Neural crest cell (in vitro differentiated cells): ENCODE measurements at places on chromosomes 2 and 18.
A peak's percentile ranks its signal among the peaks of the same experiment; 100 is the strongest.

DNA sequence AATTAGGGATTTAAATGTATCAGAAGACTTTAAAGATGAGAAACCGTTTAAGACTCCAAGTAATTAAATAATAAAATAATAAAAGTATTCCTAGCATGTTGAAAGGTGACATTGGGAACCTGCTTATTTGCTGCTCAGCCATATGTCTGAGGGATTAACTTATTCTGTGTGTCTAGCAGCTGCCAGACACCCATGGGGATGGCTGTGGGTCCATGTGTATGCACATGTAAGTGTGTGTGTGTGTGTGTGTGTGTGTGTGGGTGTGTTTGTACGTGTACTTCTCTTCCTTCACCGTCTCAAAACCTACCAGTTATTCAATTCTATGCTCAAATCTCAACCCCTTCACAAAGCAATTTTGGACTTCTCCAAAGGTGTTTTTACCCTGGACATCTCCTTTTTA is 124.5 kb downstream of the SETBP1 start:
- no peak for DNase-seq

GRCh38 chr2:178419123-178419522 is 31.9 kb downstream of the PRKRA start:
- DNase-seq = no peak

- no peak for DNase-seq
These were observed 28.8 kb downstream of the CCDC93 start for GRCh38 chr2:117985092-117985491.

GRCh38 chr2:175834477-175834876 is 167.6 kb downstream of the LNPK start:
- peak; percentile 16 for DNase-seq

DNA sequence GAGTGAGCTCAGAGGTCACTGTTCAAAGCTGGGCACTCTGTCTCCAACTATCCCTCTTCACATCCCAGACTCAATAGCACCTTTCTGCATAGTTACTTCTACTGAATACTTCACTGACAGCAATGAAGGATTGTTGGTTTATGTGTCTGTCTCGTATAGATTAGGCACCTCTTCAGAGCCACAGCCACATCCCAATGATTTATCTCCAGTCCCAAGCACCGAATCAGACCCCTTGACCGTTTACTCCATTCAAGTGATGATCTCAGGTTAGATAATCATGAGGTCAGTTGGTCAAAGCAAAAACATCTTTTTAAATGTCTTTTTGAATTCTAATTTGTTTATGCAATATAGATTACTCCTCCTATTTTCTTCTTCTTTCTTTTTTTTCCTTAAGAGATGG is 14.7 kb downstream of the NEDD4L start:
- DNase-seq = no peak

DNA sequence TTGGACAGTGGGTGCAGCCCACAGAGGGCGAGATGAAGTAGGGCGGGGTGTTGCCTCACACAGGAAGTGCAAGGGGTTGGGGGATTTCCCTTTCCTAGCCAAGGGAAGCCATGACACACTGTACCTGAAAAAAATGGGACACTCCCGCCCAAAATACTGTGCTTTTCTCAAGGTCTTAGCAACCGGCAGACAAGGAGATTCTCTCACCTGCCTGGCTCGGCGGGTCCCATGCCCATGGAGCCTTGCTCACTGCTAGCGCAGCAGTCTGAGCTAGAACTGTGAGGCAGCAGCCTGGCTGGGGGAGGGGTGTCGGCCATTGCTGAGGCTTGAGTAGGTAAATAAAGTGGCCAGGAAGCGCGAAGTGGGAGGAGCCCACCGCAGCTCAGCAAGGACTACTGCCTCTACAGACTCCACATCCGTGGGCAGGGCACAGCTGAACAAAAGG is 244.7 kb downstream of the NBAS start:
- no peak for DNase-seq

DNA sequence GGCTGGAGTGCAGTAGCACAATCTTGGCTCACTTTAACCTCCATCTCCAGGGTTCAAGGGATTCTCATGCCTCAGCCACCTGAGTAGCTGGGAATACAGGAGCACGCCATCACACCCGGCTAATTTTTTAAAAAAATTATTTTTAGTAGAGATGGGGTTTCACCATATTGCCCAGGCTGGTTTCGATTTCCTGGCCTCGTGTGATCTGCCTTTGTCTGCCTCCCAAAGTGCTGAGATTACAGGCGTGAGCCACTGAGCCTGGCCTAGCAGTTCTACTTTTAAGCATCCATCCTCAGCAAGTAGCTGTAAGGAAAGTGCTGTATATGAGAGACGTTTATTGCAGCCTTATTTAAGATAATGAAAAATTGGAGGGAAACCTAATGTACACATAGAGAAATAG is 79.7 kb downstream of the ZDBF2 start:
- no peak for DNase-seq

- no peak for DNase-seq
These were observed 110.9 kb upstream of the RMP24 start for GRCh38 chr18:35861367-35862118.

- no peak for DNase-seq
These were observed 15.8 kb downstream of the KHK start for GRCh38 chr2:27102329-27102728.

GRCh38 chr18:41024792-41025191 is 930.2 kb upstream of the PIK3C3 start:
- DNase-seq = no peak

- peak; percentile 48 for DNase-seq
These were observed 927.0 kb upstream of the CRIM1 start for GRCh38 chr2:35428548-35428947.

DNA sequence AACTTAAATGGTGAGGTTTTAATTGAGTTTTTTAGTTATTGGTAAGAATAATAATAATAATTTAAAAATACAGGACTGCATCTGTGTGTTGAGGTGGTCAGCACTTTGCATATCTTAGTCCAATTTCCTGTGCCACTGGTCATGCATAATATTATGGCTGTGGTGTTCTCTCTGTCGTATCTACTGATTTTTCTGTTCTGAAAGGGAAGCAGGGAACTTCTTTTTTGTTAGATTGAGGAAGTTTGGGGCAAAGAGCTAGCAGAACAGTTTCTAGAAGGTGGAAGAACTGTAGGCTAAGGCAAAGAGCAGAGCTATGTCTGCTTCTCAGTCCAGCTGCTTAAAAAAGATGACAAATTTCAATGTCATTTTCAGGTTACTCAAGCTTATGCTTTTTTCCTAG is 74.3 kb downstream of the XRCC5 start:
- no peak for DNase-seq

DNA sequence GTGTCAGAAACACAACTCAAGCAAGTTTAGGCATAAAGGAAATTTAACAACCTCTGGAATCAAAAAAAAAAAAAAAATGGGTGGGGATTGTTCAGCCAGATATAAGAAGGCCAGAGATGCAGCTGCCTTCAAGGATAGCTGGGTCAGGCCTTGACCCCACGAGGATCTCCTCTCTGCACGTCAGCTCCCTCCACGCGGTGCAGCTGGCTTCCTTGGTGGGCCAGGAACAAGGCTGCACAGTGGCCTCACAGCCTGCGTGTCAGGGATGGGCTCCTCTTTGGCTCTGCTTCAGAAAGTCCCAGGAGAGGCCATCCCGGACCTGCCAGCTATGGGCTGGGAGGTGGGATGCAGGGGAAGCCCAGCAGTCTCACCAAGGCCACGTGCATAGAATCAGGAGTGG is 55.5 kb downstream of the TIMM21 start:
- DNase-seq = no peak

DNA sequence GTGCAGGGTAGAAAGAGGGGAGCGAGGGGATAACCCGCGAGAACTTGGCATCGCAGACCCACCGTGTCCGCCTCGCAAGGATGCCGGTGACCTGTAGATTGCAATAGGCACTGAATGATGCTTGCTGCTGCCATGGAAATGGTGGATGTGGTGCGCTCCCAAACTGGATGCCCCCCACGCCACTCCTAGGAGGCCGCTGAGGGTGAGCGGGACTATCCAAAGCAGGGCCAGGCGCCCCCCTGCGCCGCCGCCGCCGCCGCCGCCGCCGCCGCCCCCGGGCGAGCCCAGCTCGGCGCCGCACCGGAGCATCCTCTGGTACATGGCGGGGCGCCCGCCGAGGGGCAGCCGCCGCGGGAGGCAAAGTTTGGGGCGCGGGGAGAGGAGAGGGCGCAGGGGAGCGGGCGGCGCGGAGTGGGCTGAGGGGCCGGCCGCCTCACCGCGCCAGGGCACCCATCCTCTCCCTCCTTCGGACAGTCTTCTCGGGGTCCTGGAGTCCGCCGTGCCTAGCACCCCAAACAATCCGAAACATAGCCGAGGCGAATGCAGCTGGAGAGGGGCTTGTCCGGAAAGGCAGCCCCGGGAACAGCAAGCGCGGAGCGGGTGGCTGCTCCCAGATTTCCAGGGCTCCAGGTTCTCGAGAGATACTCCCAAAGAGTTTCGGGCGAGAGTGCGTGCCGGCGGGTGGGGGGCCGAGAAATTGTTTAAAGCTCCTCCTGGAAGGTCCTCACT is 685.1 kb downstream of the NRXN1 start:
- DNase-seq = peak; percentile 3

- DNase-seq = no peak
These were observed 16.7 kb upstream of the MRO start for GRCh38 chr18:50836521-50836957.

DNA sequence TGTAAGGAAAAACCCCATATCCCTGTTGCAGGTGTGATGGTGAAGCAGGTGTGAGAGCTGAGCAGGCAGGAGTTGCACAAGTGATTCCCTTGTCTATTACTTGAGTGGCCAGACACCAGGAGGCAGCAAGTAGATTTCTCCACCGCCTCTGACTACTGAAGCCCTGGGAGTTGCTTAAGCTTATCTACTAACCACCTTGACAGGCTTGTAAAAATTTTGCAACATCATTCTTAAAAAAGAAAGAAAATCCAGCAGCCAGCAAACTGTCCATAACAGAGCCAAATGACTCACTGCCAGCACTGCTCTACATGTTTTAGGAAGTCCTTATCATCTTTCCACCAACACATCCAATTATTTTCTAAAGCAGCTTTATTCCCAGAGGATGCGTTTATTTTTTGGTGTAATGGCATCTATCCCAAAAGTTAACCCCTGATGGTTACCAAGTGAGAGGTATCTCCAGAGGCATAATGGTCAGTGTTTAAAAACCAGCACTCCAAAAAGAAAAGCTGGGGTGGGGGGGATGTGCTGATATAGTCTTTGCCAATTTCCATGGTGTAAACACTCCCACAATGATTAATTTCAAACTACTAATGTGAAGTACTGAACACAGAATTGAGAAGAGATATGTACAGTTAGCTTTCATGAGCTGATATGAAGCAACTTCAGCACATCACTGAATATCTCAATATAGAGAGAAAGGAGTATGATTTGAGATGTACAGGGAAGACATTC is 16.3 kb upstream of the GPR39 start:
- DNase-seq = no peak

DNA sequence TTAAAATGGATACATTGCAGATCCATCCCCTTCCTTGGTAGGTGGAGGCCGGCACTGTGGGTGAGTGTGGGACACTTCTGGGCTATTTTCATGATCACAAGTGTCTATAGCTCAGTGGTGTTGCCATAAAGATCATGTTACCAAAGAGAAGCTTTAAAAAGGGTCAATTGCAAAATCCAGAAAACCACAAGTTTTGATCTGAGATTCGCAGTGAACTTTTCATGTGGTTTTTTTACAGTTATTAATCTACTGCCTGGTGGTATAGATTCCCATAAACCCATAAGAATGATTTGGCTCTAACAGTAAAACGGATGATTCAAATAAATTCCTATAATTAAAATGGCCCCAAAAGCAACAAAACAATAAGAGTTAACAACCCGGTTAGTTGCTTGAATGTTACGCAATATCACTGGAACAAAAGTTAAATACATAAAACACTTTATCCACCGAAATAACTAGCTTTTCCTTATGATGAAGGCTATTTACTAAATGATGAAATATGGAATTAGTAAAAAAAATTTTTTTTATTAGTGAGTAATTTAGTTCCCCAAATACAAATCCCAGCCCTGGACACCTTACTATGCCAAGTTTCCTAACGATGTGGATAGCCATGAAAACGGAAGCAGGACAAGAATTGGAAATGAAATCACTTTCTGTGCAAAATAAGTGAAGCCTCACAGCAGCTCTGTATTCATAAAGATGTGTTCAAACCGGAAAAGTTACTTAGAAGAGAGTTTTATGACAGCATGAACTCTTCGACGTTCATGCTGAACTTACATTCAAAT is 95.6 kb upstream of the THOC1 start:
- no peak for DNase-seq

- no peak for DNase-seq
These were observed 99.2 kb downstream of the RND3 start for GRCh38 chr2:150388289-150388625.

DNA sequence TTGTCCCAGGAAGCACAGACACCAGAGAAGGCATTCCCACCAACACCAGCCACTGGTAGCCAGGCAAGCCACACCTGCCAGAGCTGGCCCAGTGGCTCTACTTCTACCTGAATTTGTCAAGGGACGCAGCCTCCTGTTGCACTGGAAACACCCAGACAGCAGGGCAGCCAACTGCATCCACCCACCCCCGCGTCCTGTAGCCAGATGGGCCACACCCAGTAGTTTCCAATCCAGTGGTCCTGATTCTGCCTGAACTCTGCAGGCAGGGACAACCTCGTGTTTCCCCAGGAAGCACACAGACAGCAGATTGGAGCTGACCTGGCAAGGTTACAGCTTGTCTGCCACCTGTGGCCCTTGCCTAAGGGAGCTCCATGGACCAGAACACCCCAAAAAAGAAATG is 18.2 kb downstream of the PFN4 start:
- DNase-seq = no peak

GRCh38 chr2:1481406-1482252 is 68.4 kb downstream of the TPO start:
- DNase-seq = no peak

DNA sequence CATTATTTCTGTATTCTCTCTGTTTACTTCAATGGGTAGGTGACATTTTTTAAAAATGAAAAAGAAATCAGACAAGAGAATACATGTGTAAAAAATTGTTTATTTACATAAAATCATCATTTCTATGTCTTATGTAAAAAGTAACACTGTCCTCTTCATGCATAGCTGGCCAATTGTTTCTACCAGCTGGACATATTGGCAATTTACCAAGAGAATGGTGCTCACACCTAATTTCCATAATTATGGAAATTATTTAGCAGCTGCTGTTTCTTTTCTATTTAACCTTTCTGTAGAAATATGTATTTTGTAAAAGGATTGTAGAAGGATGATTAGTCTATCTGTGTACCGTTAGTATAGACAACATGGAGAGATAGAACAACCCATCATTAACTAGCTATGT is 791.9 kb downstream of the TRIB2 start:
- DNase-seq = no peak

DNA sequence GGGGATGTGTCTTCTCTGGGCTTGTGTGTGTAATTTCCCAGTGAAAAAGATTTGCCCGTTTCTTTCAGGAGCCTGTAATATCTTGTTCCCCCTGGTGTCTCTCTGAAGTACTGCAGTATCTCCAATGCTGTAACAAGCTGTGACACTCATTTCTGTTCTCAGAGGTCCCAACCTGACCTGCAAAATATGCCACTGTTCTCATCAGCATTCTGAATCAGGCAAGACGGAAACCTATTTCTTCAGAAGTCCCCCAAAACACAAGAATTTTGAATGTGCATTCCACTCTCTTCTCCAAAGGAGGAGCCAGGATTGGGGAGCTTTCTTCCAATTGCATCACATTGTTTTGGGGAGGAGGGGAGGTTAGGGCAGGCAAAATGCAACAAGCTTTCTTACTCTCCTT is 77.0 kb upstream of the CNGA3 start:
- peak; percentile 55 for DNase-seq

GRCh38 chr2:102120701-102121159 is 21.8 kb upstream of the IL1R1 start:
- DNase-seq = no peak
